ENCODE measurements at places on chromosomes 6 and 20.

DNA sequence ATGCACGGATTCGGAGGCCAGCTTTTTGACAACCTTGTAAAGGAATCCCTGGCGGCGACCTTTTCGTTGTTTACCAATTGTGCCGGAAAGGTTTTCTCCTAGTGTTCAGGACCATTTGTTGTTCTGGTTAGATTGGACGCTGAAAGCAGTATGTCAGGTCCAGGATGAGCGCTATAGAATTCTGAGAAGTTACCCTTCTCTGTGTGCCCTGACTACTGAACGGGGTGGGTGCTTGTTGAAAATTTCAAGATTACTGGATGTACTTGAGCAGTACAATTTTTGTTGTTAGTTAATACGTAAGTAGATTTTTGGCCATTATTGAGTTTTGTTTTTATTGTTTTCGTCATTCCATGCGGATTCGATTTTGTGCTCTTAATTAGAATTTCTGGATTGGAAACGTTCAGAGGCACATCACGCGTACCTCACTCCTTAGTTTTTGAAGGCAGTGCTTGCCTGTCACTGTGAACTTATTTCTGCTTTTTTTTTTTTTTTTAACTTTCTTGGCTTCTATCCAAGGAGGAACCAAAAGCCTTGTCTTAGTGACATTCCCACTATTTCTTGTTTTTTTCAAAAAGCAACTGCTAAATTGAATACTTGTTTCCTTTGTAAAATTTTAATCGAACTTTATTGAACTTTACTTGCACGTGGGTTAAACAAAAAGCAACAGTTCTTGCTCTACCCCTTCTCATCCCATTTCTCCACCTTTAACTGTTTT, 898 bp downstream of the XRN2 start:
- DNase-seq: no peak

GRCh38 chr20:61924211-61924857, 141.3 kb downstream of the TAF4 start:
- no peak for DNase-seq

DNA sequence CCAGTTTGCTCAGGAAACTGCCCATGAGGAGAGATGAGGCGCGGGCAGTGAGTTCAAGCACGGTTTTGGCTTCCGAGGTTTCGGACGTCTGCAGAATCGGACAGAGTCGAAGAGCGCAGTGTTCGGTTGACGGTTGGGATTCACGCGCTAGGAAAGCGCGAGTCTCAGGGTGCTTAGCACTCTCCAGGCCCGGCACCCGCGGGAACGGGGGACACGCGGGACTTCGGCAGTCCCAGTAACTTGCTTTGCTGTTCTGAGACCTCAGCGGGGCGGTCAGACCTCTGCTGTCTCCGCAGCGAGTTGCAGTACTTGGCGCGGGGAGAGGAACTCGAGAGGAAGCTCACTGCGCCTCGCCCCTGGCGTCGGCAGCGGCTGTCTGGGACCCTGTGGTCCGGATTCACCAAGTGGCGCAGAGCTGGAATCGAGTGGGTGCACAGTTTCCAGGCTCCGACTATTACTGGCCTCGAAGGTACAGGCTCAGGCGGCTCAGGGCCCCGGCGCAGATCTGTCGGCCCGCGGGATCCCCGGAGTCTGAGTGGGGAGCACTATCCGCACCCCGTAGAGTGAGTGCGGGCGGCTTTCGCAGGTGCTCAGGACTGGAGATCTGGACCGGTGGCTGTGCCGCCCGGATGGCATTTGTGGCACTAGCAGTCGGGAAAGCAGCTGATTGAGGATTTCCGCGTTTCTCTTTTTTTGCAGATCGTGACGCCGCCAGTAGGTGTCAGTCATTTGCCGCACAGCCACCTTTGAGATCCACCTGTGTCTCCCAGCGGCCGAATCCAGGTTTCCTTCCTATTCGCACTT, at the start of gene POM121L2:
Gene POM121L2 (minus strand): TSS at position 128 of the 804 bp plus-strand sequence. CDS start 103 bp downstream, at position 25.
- DNase-seq: no peak

- DNase-seq: no peak
Observed at GRCh38 chr20:58141496-58141895, 87.0 kb downstream of the ANKRD60 start.

- no peak for DNase-seq
Observed at GRCh38 chr6:30238178-30238795, 25.1 kb upstream of the TRIM26 start.

DNA sequence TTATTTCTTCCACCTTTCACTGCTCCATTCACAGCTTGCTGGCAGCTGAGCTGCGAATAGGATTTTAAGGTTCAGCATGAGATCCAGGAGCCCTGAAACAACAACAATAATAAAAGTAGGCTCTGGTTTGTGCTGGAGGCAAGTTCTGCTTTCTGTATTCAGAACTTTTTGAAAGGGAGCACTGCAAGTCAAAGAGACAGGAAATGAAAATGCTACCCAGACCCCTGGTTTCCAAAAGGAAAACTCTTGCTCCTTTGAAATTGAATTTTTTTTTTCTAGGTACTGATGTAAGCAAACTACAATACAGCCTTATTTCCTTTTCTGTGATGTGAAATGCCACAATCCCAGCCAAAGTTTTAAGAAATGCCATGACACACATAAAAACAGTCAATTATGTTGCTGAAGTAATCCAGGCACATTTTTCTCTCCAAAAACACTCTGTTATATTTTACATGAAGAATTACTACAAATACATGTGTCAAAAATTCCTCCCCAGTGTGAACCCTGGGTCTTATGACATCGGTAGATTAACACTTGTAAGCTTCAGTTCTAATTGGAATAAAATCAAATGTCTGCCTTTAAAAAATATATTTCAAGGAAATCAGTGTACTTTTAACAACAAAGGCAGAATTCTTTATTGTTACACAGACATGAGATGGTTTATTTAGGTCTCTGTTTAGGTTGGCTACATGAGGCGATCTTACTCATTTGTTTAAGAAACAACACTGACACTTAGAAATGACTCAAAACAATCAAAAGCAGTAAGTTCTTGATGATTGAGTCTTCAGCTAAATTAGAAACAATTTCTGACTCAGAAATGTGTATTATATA, 656.7 kb downstream of the EPHA7 start:
- no peak for DNase-seq

GRCh38 chr20:704726-705125, 29.1 kb upstream of the SCRT2 start:
- DNase-seq: no peak

DNA sequence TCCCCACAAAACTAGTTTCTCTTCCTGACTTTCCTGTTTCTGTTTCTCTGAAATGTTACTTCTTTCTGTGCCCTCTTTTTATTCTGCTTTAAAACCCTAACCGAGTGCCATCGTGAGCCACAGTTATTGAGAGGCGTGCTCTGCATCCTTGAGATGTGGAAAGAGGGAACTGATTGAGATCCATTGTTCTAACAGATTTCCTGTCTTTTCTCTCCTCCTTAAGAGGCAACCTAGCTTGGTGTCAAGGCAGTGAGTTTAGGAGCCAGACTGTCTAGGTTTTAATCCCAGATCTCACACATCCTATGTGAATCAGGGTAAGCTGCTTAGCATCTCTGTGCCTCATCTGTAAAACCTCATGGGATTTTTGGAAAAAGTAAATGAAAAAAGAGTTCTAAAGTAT, 57.5 kb downstream of the SNX9 start:
- DNase-seq: no peak

GRCh38 chr6:128558924-128559323, 38.5 kb upstream of the PTPRK start:
- DNase-seq: no peak

- peak; percentile 86 for DNase-seq
Observed at GRCh38 chr20:31670371-31671228, 32.9 kb downstream of the COX4I2 start.
